ENCODE measurements at places on chromosomes 12 and 14.
A peak's percentile ranks its signal among the peaks of the same experiment; 100 is the strongest.

DNA sequence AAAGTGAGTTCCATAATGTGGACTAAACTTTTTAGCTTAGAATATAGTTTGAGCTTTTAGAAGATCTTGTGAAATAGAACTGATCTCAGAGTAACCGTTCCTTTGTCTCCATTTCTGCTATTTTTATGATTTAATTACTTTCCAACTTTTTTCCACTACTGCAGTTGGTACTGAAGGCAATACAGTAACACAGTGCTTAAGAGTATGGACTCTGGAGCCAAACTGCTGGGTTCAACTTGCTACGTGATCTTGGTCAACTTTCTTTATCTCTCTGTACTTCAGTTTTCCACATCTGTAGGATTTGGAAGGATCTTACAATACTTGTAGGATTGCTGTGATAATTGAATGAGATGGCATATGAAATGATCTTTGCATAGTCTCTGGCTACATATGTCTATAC, 40.9 kb downstream of the ATXN7L3B start:
- DNase-seq: no peak

DNA sequence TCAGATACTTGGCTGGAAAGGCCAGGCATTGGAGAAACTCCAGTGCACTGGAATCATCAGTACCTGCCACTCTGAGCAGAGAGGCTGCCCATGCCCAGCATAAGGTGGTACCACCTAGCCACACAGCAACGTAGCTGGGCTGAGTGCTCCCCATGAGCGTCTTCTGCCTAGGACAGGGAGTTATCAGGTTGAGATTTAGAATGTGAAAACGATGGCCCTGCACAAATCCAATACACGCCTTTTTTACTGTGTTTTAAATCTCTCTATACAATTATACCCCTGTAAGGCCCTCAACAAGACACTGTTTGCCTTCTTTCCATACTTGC, 66.7 kb upstream of the PTGR2 start:
- no peak for DNase-seq

DNA sequence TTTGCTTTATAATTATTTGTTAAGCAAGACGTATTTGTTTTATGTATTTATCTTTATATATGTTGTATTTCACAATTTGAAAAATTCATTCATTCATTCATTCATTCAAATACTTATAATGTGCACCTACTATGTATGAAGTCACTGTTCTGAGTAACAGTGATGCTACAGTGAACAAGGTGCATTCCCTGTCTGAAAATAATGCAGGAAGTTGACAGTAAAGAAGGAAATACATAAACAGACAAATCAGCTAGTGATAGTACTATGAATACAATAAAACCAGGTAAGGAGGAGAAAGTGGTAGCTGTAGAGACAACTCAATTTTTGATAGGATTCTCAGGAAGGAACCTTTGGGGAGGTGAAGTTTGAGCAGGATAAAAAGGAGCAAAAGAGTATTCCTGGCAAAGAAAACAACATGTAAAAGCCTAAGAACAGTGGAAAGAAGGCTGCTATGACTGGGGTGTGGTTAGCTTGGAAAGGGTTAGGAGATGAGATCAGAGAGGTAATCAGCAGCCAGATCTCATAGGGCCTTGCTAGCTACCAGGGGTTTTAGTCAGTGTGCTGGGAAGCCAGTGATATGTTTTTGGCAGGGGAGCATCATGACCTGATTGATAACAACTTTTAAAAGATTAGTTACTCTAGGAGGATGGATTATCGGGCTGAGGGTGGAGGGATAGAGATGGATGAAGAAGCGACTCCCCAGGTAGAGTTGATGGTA, 17.4 kb downstream of the BICDL1 start:
- no peak for DNase-seq

DNA sequence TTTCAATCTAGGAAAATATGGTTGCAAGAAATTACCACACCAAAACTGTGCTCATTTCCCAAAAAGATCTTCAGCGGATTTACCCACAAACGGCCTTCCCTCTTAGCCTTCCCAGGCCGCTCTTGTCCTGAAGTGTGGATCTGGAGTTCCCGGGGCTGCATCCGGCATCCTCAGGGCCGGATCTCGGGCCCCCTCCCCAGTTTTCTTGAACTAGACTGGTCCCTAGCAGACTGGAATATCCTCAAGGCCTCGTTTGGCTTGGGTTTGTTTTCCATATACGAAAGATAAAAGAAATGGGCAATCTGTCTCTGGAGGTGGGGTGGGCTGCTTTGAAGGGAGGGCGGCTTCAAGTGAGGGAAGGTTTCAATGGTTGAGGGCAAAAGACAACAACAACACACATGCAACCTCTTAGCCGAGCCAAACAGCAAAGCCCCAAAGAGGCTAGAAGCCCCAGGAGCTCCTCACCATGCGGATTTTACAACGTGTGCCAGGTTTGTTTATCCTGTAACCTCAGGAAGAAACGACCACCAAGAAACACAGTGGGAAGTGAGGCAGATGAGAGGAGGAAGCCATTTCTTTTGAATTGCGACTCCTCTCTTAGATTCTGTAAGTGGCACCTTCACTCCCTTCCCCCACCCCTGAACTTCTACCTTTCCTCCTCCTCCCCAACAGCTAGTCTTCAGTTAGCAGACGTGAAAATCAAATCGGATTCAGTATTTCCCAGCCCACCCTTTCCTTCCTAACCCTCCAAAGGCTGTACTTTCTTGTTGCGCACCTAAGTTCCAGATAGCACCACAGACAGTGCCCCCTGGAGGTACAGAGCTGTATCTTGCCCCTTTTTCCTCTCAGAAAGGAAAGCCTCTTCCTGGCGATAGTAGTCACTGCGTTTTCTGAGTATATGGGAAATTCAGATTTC, 2.6 kb downstream of the MYF6 start:
- DNase-seq: no peak

- no peak for DNase-seq
These were observed 95.9 kb downstream of the TSPAN9 start for GRCh38 chr12:3173008-3173553.

DNA sequence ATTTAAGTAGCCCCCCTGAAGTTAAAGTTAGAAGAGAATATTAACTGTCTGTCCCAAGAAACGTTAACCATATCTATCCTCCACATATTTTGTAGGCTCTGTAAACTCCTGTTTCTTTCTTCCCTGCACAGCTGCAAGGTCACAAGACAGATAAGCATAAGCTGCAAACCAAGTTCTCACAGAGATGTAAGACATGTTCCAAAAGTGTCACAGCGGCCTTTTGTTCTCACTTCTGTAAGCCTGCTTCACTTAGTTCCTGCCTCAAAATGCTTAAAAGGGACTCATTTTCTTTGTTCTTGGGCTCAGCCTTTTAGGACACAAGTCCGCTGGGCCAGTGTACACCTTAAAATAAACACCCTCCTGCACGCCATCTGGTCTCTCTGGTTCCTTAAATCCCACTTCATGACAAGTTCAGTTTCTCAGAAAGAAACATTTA, 3.2 kb downstream of the RNASE1 start:
- DNase-seq: peak; percentile 30

DNA sequence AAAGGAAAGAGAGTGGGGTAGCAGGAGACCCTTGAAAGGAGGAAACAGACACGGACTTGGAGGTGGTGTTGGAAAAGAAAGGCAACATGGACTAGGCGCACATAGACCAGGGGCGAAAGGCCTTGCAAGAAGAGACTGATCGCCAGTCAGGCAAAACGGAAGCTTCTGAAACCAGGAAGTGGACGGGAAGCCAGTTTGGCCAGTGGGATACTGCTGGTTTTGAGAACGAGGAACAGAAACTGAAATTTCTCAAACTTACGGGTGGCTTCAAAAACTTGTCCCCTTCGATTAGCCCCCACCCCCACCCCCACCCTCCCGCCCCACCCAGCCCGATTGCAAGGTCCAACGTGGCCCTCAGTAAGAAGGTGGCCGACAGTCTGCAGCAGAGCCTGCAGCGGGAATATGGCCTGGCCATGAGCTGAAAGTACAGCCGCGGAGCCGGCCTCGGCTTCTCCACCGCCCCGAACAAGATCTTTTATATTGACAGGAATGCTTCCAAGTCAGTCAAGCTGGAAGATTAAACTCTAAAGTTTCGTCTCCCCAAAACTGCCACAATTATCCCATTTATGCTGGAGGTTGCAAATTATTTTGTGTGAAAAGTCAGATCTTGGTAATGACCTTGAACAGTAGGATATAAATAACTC, 364.7 kb downstream of the BCAT1 start:
- DNase-seq: no peak

GRCh38 chr12:51318846-51319599, 5.0 kb downstream of the BIN2 start:
- no peak for DNase-seq

DNA sequence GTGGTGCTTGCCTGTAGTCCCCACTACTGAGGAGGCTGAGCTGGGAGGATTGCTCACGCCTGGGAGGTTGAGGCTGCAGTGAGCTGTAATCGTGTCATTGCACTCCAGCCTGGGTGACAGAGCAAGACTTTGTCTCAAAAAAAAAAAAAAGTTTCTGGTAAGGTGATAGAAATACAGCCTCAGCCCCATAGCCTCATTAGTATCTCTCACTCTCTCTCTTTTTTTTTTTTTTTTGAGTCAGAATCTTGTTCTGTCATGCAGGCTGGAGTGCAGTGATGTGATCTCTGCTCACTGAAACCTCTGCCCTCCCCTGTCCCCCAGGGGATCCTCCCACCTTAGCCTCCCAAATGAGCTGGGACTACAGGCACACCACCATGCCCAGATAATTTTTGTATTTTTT, 19.2 kb downstream of the MTHFD1 start:
- DNase-seq: no peak

GRCh38 chr12:65707051-65707450, 117.2 kb upstream of the HMGA2 start:
- no peak for DNase-seq

DNA sequence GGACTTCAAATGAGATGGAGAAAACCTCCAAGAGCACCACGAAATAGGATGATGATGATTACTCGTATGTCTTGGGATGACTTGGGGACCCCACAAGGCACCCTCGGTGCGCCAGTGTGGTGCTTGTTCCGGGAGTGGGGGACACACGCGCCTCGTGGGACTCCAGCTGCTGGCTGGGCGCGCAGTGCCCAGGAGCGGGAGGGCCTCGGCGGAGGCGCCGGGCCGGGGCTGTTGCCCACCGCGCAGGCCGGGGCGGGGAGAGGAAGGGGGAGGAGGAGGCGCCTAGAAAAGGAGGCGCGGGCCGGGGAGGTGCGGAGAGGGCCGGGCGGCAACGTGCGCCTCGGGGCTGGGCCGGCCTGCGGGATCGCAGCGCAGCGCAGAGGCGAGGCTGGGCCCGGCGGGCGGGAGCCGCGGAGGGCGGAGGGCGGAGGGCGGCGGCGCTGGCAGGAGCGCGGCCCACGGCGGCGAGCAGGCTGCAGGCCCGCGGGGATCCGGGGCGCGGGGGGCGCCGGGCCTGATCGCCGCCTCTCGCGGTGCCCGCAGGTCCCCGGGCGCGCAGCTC, at the start of gene RFLNA:
Gene RFLNA, plus strand, starts transcription at position 314 of the 562 bp plus-strand sequence. CDS start 337 bp downstream, outside the sequence.
- DNase-seq: peak; percentile 86

- no peak for DNase-seq
These were observed 29.2 kb downstream of the SLC35E3 start for GRCh38 chr12:68775121-68775630.

DNA sequence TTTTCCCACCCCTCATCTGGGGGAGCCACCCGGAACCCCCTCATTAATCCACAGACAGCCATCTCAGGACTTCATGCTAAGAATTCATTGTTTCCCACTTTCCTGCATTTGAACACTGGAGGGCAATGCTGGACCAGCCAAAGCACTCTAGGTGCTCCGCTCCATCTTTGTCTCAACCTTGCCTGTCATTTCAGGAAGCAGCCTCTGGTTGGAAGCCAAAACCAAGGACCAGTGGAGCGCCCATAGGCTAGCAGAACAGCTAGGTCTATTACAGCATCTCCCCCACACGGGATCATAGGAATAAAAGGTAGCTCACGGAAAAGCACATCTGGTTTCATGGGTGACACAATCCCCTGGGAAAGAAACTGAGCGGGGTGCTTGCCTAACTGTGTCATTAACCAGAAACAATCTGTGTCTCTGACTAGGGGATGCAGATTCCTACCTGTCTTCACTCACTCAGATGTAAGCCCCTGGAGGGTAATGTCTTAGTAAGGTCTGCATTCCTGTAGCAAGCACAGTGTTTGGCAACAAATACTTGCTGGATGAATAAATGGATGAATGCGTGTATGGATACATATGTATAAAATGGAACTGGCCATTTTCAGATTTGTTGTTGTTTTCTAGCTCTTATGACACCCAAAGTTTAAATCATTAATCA, 197.0 kb downstream of the DAD1 start:
- DNase-seq: peak; percentile 74

DNA sequence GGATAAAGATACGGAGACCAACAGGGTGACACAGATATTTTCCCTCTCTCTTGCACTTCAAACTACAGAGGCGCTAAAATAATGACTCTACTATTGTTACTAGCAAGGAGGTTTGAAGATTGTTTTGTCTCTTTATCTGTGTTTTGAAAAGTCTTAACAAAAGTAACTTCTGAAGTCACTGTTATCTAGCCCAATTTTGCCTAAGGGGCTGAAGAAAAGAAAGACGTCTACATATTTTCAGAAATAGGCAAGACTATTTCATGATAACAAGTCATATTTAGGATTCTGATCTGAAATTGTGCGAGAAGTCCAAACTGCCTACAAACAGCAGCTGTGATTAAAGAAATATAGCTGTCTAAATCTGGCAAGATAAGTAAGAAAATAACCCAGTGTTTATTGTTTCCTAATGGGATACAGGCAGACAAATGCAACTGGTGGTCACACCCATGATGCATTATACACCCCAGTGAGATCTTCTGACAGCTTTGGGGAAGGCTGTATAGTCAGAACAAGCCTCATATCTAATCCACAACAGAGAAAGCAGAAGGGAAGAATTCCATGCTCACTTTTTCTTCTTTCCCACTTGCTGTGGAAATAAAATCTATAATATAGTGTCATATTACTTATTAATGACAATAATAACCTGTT, 226.9 kb upstream of the ARID2 start:
- no peak for DNase-seq

All from stomach (tissue), 19 donors.